Smooth muscle cell of the pulmonary artery (primary cell): ENCODE measurements at places on chromosomes 6 and 20. TPM values are rescaled to one million over a fixed set of nuclear protein-coding genes. Genes with fewer than 3 reads are reported as not detected.

SRSF12 gene
- 0.03 and 0.33 TPM in 2 replicates for total RNA-seq

SGK2 gene
- total RNA-seq = 0.73 and 0.85 TPM in 2 replicates

FOXA2 gene
- total RNA-seq = 0.03 TPM in 1 of 2 replicates, not detected in the other

MTHFD1L gene
- 75.5 and 81.9 TPM in 2 replicates for total RNA-seq

PPP1R3G gene
- total RNA-seq = 3.0 TPM in 2 replicates

ZFAND3 gene
- total RNA-seq = 39.8 and 47.9 TPM in 2 replicates

ULBP2 gene
- 4.9 and 14.9 TPM in 2 replicates for total RNA-seq

BMP5 gene
- 0.03 and 1.8 TPM in 2 replicates for total RNA-seq

GLP1R gene
- not detected in 2 replicates for total RNA-seq

DEF6 gene
- total RNA-seq = 0.59 and 1.7 TPM in 2 replicates

C20orf144 gene
- 0.03 TPM in 1 of 2 replicates, not detected in the other for total RNA-seq

ID4 gene
- total RNA-seq = 6.1 and 19.0 TPM in 2 replicates

CMTR1 gene
- total RNA-seq = 37.6 and 39.6 TPM in 2 replicates

LAMA2 gene
- total RNA-seq = 75.8 and 85.8 TPM in 2 replicates

LST1 gene
- 0.23 TPM in 1 of 2 replicates, not detected in the other for total RNA-seq

TPMT gene
- total RNA-seq = 11.6 and 13.9 TPM in 2 replicates

HSPA12B gene
- total RNA-seq = 0.03 TPM in 1 of 2 replicates, not detected in the other

COL21A1 gene
- total RNA-seq = 1.6 and 23.1 TPM in 2 replicates

APOM gene
- total RNA-seq = 1.0 and 1.6 TPM in 2 replicates

SLC17A3 gene
- total RNA-seq = not detected in 2 replicates
